Smooth muscle cell of trachea (primary cell): ENCODE measurements at places on chromosomes 13 and 19. TPM values are rescaled to one million over a fixed set of nuclear protein-coding genes. Genes with fewer than 3 reads are reported as not detected.

Gene IFNL2
- not detected in 2 replicates for total RNA-seq

Gene FAM216B
- not detected in 2 replicates for total RNA-seq

Gene ARID3A
- 9.2 and 21.7 TPM in 2 replicates for total RNA-seq

Gene COL5A3
- 3.8 and 5.0 TPM in 2 replicates for total RNA-seq

Gene C1QTNF9B
- 0.33 and 0.44 TPM in 2 replicates for total RNA-seq

Gene FGF14
- 0.17 and 1.7 TPM in 2 replicates for total RNA-seq

Gene SIGLEC5
- total RNA-seq: not detected in 2 replicates

Gene NLRP9
- not detected in 2 replicates for total RNA-seq

Gene OR7C1
- total RNA-seq: not detected in 2 replicates

Gene SLC25A41
- total RNA-seq: under 0.01 TPM in 1 of 2 replicates, not detected in the other

Gene RFXANK
- 61.2 and 71.3 TPM in 2 replicates for total RNA-seq

Gene MAB21L1
- 2.6 and 4.7 TPM in 2 replicates for total RNA-seq

Gene SIGLEC7
- total RNA-seq: not detected in 2 replicates

Gene FGF21
- total RNA-seq: not detected in 2 replicates

Gene CPB2
- total RNA-seq: not detected in 2 replicates

Gene OR10H3
- total RNA-seq: not detected in 2 replicates

Gene TMC4
- 0.58 and 0.83 TPM in 2 replicates for total RNA-seq

Gene ZNF726
- 0.83 and 4.1 TPM in 2 replicates for total RNA-seq

Gene RNF225
- total RNA-seq: 0.66 TPM in 1 of 2 replicates, not detected in the other

Gene MAG
- not detected in 2 replicates for total RNA-seq

Gene SBSN
- total RNA-seq: 2.9 and 10.6 TPM in 2 replicates

Gene AP2A1
- 110 and 154 TPM in 2 replicates for total RNA-seq

Gene ATP1A3
- under 0.01 and 0.15 TPM in 2 replicates for total RNA-seq

Gene KLK14
- 0.17 TPM in 1 of 2 replicates, not detected in the other for total RNA-seq

Gene ICAM3
- 5.1 and 7.0 TPM in 2 replicates for total RNA-seq

Gene CD37
- total RNA-seq: not detected in 2 replicates

Gene SIAH3
- not detected in 2 replicates for total RNA-seq

Gene NBEA
- total RNA-seq: 6.8 and 7.4 TPM in 2 replicates

Gene ATP4B
- 0.17 TPM in 1 of 2 replicates, not detected in the other for total RNA-seq

Gene ZNF420
- 5.8 and 7.7 TPM in 2 replicates for total RNA-seq

Gene ZNF888
- 2.6 and 8.9 TPM in 2 replicates for total RNA-seq

Gene C19orf81
- not detected in 2 replicates for total RNA-seq

Gene COMP
- 0.15 and 0.17 TPM in 2 replicates for total RNA-seq

Gene ZNF846
- 17.3 and 20.2 TPM in 2 replicates for total RNA-seq

Gene ZNF837
- total RNA-seq: 3.2 and 3.8 TPM in 2 replicates

Gene DIRAS1
- 6.4 and 12.4 TPM in 2 replicates for total RNA-seq

Gene CNMD
- total RNA-seq: not detected in 2 replicates

Gene ZNF626
- 13.7 and 14.7 TPM in 2 replicates for total RNA-seq

Gene TGFBR3L
- 0.58 and 4.1 TPM in 2 replicates for total RNA-seq

Gene PNMA8A
- total RNA-seq: 2.5 and 17.3 TPM in 2 replicates

Gene PGLYRP2
- total RNA-seq: not detected in 2 replicates

Gene PSG3
- total RNA-seq: not detected in 2 replicates

Gene LILRB5
- under 0.01 TPM in 1 of 2 replicates, not detected in the other for total RNA-seq

Gene CYP4F2
- not detected in 2 replicates for total RNA-seq

Gene CGB1
- total RNA-seq: not detected in 2 replicates

Gene SPACA4
- total RNA-seq: not detected in 2 replicates

Gene ZNF226
- 17.9 and 21.8 TPM in 2 replicates for total RNA-seq

Gene ZNF492
- total RNA-seq: 0.17 and 0.87 TPM in 2 replicates

Gene ZNF91
- 20.8 and 21.5 TPM in 2 replicates for total RNA-seq

Gene LILRA1
- not detected in 2 replicates for total RNA-seq

Gene ZNF415
- total RNA-seq: 4.8 and 15.2 TPM in 2 replicates

Gene LILRB2
- not detected in 2 replicates for total RNA-seq

Gene FARP1
- 28.9 and 37.4 TPM in 2 replicates for total RNA-seq

Gene KLK15
- not detected in 2 replicates for total RNA-seq

Gene KLC3
- total RNA-seq: under 0.01 TPM in 2 replicates

Gene SLC8A2
- 0.33 TPM in 1 of 2 replicates, not detected in the other for total RNA-seq

Gene VSTM1
- total RNA-seq: not detected in 2 replicates

Gene SELENOV
- total RNA-seq: 0.33 TPM in 1 of 2 replicates, not detected in the other

Gene PSG11
- total RNA-seq: not detected in 2 replicates

Gene TPP2
- 55.9 and 87.7 TPM in 2 replicates for total RNA-seq
